Cardiac fibroblast (primary cell): ENCODE measurements at places on chromosomes 13 and 19.

- no peak for DNase-seq
Observed at GRCh38 chr19:14183741-14184350, 22.1 kb downstream of the ADGRL1 start.

- no peak for DNase-seq
Observed at GRCh38 chr13:91313581-91313980, 33.9 kb upstream of the MIR17HG start.

- DNase-seq = no peak
Observed at GRCh38 chr13:99352351-99353245, 45.4 kb upstream of the GPR183 start.

- DNase-seq = no peak
Observed at GRCh38 chr19:12750851-12751250, 740 bp upstream of the BEST2 start.

- no peak for DNase-seq
Observed at GRCh38 chr13:106867249-106867648, 299.3 kb upstream of the ARGLU1 start.
